Activated B cell treated with CpG ODN at 0.5 μM for 24 hours (primary cell): ENCODE measurements at places on chromosomes 6 and 20. TPM values are rescaled to one million over a fixed set of nuclear protein-coding genes. Genes with fewer than 3 reads are reported as not detected.

- no peak for DNase-seq
Observed at GRCh38 chr6:72466971-72467566, 154.8 kb upstream of the KCNQ5 start.

- DNase-seq, result no peak
Observed at GRCh38 chr6:124446961-124447360, 515.3 kb upstream of the RNF217 start.

Gene SLC22A2
- total RNA-seq, result not detected in 2 replicates

Gene RNF39
- total RNA-seq, result not detected in 2 replicates

Gene YTHDF1
- 32.6 and 34.1 TPM in 2 replicates for total RNA-seq
